Lower leg skin (tissue), 4 donors: ENCODE measurements at places on chromosomes 11 and 22. TPM values are rescaled to one million over a fixed set of nuclear protein-coding genes. Genes with fewer than 3 reads are reported as not detected.
A peak's percentile ranks its signal among the peaks of the same experiment; 100 is the strongest.

- DNase-seq, result no peak
Observed at GRCh38 chr11:76047766-76048165, 158.5 kb downstream of the WNT11 start.

The CDC42BPG gene
- total RNA-seq, result 54.1 TPM

DNA sequence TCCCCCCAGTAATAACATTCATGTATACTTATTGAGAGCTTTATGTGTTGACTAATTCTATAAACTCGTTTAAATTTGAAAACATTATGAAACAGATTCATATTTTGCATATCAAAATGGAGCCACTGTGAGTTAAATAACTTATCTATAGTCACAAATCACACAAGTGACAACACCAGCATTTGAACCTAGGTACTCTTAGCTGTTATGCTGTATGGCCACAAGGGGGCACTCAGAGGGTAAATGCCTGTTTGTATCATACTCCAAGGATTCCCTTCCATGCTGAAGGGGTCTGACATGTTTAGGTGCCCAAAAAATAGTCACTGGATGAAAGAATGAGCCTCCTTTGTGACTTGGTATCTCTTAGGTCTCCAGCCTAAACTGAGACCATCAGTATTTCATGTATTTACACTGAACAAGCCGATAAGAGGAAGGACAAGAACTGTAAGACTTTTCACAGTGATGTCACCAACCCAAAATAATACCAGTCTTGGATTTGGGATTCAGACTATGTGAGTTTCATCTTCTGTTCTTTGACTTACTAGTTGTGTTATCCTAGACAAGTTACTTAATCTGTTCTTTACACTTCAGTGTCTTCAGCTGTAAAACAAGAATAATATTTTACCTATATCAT, 12.2 kb upstream of the OR52D1 start:
- DNase-seq, result no peak

DNA sequence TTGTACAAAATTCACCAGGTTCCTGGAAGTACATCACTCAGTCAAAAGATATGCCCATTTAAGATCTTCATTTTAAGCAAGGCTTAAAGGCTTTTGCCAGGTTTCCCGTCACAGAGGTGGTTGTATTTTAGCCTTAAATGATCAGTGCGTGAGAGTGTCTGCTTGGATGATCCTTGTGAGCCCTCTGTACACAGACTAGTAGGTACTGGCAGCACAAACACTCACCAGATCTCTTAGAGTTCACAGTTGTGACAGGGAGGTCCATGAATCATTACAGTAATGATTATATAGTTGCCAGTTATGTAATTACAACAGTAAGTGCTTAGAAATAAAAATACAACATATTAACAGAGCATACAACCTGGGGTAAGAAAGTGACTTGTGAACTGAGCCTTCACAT, 84.2 kb upstream of the SLC25A18 start:
- DNase-seq, result no peak

The MOGAT2 gene
- 12.6 TPM for total RNA-seq

The ALG9 gene
- 24.4 TPM for total RNA-seq

GRCh38 chr11:12603143-12604088, 70.8 kb upstream of the TEAD1 start:
- DNase-seq, result no peak

GRCh38 chr22:44025171-44026065, 1.3 kb downstream of the PARVB start:
- DNase-seq, result peak; percentile 91
